ENCODE measurements at places on chromosomes 6 and 20.

DNA sequence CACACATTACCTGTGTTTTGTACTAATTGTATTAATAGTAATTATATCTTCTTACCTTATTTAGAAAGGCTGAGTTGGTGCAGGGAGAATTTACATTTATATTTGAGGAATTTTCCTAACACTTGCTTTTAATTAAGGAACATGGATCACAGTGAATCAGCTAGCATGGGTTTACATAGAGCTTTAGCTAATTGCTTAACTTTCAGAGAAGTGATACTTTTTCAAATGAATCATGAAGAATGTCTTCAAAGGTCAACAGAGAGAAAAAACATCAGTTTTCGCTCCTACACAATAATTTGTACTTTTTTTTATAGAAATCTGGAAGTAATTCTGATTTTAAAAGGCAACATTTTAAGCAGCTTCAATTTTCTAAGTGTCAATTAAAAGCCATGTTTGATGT lies 195.0 kb upstream of the HEY2 start:
- DNase-seq: no peak

DNA sequence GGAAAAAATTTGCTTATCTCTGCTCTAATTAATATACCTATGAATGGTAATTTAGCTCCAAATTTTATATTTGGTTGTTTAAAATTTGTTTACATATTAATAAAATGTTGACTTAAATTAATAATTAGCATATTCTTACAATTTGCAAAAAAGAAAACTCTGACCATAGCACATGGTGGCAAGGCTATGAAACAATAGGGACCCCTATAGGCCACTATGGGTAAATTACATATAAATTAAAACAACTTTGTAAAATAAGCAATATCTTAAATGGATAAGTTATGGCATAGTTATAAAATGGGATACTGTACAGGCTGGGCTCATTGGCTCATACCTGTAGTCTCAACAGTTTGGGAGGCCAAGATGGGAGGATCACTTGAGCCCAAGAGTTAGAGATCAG lies 76.0 kb downstream of the MKKS start:
- DNase-seq: peak; percentile 10

- DNase-seq: no peak
These were observed 20.4 kb downstream of the IL20RA start for GRCh38 chr6:137024237-137024990.

GRCh38 chr20:57922083-57922482 lies 212.3 kb upstream of the PMEPA1 start:
- no peak for DNase-seq

DNA sequence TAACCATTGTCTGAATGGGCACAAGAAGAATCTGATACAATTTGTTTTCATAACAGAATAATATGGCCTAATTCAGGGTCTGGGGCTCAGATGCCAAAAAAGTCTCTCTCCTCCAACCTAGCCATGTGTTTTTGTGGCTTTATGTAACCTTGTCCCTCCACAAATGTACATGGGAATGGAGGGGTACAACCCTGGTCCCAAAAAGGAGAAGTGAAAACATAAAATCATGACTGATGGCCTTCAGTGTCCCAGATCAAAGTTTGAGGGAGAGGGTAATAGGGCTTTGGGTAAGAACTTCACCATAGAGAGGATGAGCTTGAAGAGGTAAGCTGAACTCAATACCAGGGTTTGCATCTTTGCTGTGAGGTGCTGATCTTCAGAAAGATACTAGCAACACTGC lies 136.3 kb upstream of the BACH2 start:
- DNase-seq: no peak

- no peak for DNase-seq
These were observed 21.3 kb upstream of the UTRN start for GRCh38 chr6:144263786-144264185.

GRCh38 chr20:63748070-63748933 lies 8.7 kb downstream of the SLC2A4RG start:
- DNase-seq: peak; percentile 35

DNA sequence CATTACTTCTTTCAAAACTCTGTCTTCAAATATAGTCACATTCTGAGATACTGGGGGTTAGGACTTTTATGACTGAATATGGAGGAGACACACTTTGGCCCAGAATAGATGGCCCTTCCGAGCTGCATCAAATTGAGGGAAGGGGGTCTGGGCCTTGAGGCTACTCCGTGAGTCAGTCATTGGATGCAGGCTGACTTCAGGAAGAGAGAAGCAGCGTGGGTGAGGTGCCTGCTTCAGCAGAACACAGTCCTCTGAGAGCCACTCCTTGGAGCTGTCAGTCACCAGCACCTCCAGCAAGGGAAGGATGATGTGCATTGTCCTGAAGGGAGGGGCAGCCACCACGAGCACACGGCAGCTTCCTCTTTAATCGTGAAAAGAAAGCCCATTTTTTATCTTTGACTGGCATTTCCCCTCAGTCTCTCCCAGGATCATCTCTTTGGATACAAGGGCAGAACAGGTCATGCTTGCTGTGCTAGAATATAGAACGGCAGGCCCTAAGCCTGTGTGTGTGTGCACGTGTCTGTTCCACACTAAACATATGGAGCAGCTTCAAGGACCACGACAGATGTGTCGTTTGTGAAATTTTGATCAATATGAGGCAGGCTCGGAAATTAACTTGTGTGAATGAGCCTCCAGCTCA lies 721.6 kb downstream of the KIF16B start:
- no peak for DNase-seq

DNA sequence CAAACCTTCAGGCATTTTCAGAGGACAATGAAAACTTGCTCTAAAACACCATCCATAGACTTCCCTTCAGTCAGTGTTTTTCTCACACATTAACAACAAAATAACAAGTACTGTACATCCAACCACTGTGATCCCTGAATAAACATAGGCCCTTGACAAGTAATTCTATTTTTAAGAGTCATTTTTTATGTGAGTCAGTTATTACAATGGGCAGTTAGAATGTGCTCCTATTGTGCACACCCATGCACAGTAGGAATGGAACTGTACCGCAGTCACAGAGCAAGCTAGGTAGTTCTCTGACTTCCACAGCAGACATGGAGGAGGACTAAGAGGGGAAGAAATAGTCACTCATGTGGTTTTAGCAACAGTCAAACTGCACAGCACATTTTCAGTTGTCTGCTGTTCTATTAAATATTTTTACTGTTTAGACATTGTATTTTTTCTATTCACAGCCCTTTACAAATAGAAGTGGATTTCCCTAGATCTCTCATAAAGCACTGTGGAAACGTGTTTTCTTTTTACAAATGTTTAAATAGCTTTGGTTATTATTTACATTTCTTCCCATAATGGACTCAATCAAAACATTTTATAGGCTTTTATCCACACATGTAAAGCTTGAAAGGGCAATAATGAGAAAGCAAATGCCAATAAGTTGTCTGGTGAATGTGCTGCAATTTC lies 100.4 kb downstream of the JAG1 start:
- no peak for DNase-seq

DNA sequence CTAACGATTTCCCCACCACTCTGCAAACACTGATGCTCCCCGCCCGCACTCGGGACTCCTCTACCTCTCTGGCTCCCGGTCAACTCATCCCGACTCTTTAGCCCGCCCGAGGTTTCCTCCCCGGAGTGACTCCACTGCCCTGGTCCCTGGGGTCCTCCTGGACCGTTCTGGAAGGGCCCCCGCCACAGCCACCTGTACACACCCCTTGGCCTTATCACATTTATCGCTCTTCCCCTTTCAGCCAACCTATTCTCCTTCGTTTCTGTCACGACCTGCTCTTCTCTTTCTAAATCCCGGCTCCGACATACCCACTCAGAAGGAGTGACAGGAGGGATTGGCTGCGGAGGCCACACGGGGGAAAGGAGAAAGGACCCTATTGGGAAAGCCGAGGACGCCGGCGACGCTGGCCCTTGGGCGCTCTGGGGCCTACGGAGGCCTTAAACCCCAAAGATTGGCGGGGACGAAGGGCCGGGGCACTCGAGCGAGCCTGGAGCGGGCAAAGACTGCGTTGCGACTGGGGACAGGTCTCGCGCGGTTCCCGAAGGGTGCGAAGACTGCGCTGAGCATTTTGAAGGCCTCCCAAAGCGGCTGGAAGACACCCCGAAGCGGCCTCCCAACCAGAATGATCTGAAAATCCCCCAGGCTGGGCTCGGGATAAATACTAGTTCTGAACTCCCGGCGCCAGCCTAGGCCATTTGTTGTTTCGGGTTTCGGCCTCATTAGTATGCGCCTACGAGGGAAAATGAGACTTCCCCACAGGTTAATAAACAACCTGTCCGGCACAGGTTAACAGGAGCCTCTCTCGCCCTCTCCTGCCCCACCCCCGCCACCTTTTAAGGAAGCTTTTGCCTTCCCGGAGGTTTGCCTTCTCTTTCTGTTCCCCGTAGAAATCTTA lies 9.2 kb downstream of the SIM1 start:
- no peak for DNase-seq

GRCh38 chr6:97917369-97917768 lies 634.4 kb upstream of the MMS22L start:
- DNase-seq: no peak

- no peak for DNase-seq
These were observed 6.2 kb downstream of the JPH2 start for GRCh38 chr20:44180814-44181213.

GRCh38 chr6:151689499-151690201 lies 117.8 kb upstream of the ESR1 start:
- DNase-seq: no peak

DNA sequence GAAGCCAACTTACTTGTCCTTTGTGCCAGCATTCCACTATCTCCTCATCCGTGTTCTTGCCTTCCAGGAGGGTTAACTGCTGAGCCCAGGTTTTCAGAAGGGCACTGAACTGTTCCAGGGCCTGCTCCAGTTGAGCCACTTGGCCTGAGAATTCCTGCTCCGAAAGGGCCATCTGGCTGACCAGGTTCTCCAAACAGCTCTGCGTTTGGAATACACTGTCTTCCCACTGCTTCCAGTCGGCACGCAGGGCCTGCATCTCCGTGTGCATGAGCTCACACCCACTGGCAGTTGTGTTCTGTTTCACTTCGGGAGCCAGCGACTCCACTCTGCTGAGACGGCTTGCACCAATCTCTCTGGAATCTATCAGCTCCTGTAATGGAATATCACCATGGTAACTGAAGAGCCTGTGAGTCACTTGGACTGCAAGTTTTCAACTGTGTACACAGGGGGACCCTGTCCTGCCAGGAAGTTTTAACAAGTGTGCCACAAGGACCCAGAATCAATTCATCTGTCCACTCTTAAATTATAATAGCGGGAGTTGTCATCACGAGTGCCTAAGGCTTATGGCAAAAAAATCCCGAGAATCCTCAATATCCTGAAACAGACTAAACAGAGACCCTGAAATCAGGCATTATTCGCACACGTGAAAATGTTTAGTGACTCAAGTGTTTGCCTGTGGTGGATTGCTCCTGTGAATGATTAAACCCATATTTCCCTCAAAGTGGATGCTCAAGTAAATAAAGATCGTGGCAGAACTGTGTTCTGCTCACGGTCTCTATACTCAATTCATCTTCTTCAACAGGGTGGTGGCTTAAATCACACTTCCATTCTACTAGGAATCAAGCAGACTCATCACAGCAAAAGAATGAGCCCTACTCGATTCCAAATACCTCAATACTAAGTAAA lies 255.9 kb downstream of the SYNE1 start:
- DNase-seq: peak; percentile 39

- DNase-seq: peak; percentile 56
These were observed 19.5 kb upstream of the TAF8 start for GRCh38 chr6:42030585-42031506.

- no peak for DNase-seq
These were observed 220.3 kb upstream of the LRFN2 start for GRCh38 chr6:40807484-40807883.

DNA sequence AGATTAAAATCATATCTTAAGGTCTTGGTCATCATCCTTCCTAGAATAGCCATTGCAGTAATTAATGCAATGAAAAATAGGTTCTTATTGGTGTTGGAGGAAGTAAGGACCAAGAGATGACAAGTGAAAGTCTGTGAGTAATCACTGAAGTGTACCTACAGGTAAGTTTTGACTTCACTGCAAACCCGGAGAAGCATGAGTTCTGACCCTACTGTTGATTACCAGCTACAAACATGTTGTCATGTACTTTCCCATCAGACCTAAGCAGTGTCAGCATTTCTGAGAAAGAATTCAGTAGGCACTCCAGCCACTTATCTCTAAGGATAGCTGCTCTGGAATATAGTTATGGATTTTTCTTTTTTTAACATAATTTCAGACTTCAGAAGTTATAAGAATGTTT lies 280.9 kb downstream of the ZFAND3 start:
- DNase-seq: no peak

GRCh38 chr6:3312604-3313231 lies 54.0 kb downstream of the PSMG4 start:
- peak; percentile 50 for DNase-seq

DNA sequence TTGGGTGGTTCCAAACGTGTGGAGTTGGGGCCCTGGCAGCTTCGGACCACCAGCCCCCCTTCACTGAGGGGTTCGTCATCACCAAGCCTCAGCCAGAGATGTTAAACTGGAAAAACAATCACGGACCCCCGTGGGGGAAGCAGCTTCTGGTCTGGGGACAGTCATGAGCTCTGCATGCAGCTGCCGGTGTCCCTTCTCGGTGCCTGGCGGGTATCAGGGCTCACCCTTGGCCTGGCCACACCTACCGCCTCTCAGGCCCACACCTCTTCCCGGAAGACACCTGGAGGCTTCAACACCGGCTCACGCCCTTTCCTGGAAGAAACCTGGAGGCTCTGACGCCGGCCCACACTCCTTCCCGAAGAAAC lies 77.8 kb upstream of the BHLHE23 start:
- no peak for DNase-seq
